ENCODE measurements at places on chromosomes 2 and 18.

DNA sequence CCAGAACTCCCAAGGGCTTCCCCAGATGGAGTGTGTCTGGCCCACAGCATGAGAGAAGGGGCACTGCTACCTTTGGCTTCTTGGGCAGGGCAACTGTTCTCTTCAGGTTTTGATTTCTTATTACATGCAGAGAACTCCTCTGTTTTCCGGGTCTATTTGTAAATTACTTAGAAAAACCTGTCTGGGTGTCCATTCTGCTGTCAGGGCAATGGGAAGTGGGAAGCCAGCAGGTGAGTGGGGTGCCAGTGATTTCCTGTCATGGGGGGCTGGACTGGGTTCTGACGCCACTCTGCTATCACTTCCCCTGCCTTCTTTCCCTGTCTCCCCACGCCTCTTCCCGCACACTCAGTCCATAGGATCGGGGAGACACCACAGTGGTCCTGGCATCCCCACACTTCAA is 58.0 kb upstream of the LGALSL start:
- H3K27me3 ChIP-seq: no peaks in the 10 kb centered on the region
- peaks cover 10% of the 10 kb centered on the region for H3K4me1 ChIP-seq

DNA sequence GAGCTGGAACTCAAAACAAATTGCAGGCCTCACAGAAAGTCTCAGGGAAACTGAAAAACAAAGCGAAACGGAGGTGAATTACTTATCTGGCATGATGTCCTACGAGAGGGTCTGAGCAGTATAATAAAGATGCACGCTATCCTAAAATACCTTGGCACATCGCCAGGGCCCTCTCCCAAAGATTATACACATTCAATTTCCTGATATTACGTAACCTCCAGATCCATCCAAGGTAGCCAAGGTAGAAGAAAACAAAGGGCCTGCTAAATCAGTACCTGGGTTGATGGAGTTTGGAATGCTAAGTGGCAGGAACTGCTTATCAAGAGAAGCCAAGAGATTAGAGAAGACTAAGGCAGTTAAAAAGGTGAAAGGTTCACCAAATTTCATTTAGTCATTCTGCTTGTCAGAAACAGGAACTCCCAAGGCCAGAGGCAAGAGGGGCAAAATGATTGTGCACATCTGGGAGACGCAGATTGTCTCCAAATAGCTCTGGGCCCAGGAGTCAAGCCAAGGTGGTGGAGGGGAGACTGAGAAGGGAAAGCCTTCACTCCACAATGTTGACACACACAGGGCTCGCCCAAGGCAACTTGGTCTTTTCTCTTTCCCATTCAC is 236.8 kb upstream of the ATP5MC3 start:
- no peak overlapping the region for H3K4me3 ChIP-seq
- no peak overlapping the region for H3K27ac ChIP-seq
- peaks cover 9% of the 10 kb centered on the region for H3K27me3 ChIP-seq
- H3K36me3 ChIP-seq: no peaks in the 10 kb centered on the region
- no peak for ATAC-seq

GRCh38 chr2:36339607-36340218 is 15.9 kb upstream of the CRIM1 start:
- H3K27me3 ChIP-seq: peaks cover 14% of the 10 kb centered on the region
- H3K4me3 ChIP-seq: no peak overlapping the region
- H3K27ac ChIP-seq: no peak overlapping the region
- no peaks in the 10 kb centered on the region for H3K36me3 ChIP-seq
- no peaks in the 10 kb centered on the region for H3K4me1 ChIP-seq
- no peak for ATAC-seq

DNA sequence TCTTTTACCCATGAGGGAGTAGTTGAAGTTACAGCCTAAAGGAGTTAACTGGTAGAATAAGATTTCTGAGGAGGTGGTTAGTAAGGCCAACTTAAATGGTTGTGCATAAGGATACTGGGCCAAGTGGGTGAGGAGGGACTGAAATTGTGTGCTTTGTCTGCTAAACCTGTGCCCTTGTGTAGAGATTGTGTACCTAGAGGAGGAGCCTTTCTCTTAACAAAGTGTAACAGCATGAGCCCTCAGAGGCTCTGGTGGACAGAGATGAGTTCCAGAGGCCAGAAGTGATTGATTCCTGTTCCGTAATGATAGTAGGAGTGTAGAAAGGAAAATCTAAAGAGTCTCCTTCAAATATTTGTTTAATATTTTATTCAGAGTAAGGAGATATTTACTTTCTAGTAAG is 42.9 kb downstream of the OTX1 start:
- ATAC-seq: no peak
- no peaks in the 10 kb centered on the region for H3K36me3 ChIP-seq

- no peak for ATAC-seq
- H3K36me3 ChIP-seq: no peaks in the 10 kb centered on the region
- no peak overlapping the region for H3K27ac ChIP-seq
- no peaks in the 10 kb centered on the region for H3K4me1 ChIP-seq
Observed at GRCh38 chr2:105405291-105405690, 6.4 kb upstream of the FHL2 start.

DNA sequence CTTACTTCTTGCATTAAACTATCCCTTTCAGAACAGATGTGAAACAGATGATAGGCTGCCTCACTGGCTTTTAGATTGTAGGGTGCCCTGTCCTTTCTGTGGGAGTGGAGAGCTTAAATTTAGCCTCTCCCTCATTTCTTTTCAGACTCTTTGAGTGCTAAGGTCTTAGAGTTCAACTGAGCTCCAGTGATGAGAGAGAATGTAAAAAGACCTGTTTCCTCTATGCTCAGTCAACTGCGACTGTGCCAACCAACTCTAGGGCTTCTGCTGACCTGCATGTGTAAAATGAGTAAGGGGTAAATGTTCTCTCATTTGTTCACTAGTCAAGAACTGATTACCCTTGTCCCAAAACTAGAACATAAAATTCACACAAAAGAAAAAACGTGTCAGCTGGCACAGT is 104.8 kb upstream of the TGFA start:
- peaks cover 24% of the 10 kb centered on the region for H3K27me3 ChIP-seq
- H3K27ac ChIP-seq: no peak overlapping the region
- no peaks in the 10 kb centered on the region for H3K4me1 ChIP-seq
- peaks cover 17% of the 10 kb centered on the region for H3K36me3 ChIP-seq

DNA sequence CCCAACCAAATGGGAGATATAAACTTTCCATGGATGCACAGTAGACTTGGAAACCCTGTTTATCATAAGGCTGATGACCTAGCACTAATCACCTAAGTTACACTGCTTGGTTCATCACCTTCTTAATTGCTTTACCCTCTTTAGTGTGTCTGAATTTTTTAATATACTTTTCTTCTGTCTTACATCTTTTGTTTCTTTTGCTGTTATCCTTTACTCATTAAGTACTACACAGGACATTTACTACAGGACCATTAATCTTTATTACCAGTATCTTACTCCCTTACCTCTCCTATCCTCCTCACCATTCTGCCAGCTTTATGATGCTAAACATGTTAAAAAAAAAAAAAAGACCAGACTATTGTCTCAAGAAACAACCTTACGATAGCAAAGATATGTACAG is 333.6 kb downstream of the KIAA1328 start:
- H3K27me3 ChIP-seq: no peaks in the 10 kb centered on the region
- H3K4me3 ChIP-seq: no peak overlapping the region
- H3K4me1 ChIP-seq: no peaks in the 10 kb centered on the region
- H3K27ac ChIP-seq: no peak overlapping the region
- no peak for ATAC-seq

DNA sequence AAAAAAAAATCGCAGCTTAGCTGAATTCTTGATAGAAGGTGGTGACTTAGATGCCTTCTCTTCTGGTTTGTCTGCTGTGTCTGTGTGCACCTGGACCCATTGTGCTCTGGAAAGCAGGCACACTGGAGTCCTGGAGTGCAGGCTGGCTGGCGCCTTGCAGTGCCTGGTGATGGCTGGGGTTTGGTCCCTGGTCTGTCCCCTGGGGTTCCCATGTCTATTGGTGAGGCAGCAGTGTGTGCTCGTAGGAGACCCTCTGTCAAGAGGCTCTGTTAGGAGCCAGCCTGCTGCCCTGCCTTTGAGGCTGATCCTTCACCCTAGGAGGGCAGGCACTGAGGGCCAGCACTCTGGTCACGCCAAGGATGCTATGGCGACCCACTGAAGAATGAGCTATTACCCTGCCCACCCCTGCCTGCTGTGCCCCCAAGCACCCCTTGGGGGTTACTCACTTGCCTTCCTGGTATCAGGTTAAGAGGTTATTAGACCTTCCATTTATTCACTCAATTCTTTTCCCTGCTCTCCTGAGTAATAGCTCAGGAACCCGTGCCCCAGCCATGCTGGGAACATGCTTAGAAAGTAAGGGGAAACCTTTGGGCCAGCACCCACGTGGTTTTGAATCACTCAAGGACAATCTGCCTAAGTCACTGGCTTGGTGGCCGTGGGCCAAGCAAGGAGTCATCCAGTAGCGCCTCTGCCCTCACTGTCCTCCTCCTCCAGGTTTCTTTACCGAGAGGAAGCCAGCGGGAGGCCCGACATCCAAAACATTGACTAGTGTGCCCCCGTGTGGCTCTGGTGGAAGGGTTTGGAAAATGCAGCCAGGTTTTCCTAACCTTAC is 284.5 kb downstream of the PRKCE start:
- no peak overlapping the region for H3K4me3 ChIP-seq
- H3K27me3 ChIP-seq: no peaks in the 10 kb centered on the region

DNA sequence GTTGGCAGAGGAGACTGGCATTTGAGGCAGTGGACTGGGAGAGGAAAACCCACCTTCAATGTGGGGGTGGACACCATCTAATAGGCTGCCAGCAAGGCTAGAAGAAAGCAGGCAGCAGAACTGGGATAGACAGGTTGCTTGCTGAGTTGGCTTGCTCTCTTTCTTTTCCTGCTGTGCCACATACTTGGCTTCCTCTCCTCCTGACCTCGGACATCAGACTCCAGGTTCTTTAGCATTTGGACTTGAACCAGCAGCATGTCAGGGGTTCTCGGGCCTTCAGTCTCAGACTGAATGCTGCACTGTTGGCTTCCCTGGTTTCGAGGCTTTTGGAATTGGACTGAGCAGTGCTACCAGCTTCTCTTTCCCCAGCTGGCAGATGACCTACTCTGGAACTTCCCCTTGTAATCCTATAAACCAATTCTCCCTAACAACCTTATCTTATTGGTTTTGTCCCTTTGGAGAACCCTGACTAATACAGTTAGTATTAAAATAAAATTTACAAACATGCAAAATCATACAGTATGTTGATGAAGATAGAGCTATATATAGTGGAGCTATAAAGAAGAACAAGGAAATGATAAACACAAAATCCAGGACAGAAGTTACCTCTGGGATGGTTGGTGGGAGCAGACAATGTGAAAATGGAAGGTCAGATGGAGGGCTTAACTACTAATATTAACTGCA is 15.9 kb downstream of the DSEL start:
- no peaks in the 10 kb centered on the region for H3K27me3 ChIP-seq
- no peak overlapping the region for H3K4me3 ChIP-seq
- H3K27ac ChIP-seq: no peak overlapping the region
- no peaks in the 10 kb centered on the region for H3K4me1 ChIP-seq
- no peaks in the 10 kb centered on the region for H3K36me3 ChIP-seq

DNA sequence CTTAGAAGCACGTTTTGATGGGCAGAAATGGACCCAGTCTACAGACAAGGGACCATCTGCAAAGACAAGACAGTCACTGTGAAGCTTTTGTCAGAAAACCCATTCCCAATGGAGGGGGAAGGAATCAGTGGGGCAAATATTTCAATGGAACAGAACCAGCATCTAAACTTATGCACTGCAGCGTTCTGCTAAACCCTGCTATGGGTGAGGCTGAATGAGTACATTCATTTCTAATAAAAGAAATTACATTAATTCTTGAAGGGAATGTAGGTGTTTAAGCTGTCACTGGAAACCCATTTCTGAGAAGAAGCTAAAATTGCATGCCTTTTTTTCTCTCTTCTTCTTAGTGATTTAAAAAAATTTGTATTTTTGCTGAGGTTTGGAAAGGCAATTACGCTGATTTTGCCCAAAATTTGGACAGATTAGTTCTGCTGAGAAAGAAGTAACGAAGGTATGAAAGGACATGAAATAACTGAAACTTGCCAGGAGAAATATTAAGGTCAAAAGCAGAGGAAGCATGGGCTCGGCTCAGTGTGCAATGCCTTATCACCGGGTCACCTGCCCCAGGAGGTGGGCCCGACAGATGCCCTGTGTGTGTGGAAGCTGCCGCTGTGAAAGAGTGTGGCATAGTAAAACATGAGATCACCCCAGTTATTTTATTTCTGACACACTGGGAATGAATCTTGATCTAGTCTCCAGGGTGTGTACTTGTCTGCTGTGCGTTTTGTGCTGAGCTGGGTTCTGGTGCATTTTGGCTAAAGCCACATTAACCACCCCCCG is 24.2 kb downstream of the SH3RF3 start:
- H3K27me3 ChIP-seq: peaks cover 1% of the 10 kb centered on the region
- H3K4me1 ChIP-seq: no peaks in the 10 kb centered on the region
- no peak overlapping the region for H3K4me3 ChIP-seq
- no peak for ATAC-seq

- no peaks in the 10 kb centered on the region for H3K4me1 ChIP-seq
- H3K27me3 ChIP-seq: no peaks in the 10 kb centered on the region
- no peak overlapping the region for H3K27ac ChIP-seq
Observed at GRCh38 chr2:215369181-215369760, 57.4 kb downstream of the ATIC start.

DNA sequence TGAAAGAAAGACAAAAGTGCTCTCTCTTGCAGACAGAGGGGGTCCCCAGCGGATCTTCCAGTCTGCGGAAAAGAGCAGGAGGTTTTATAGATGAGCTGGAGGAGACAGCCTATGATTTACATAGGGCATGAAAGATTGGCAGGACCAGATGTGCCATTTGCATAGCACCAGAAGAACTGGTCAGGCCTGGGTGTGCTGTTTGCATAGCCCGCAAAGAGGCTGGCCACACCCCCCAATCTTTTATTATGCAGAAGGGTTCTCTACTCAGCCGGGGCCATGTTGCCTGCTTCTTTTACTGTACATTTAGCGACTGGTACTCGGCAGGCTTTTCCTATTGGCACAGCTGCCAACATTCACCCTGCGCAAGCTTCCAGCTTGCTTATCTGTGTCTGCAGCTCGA is 317.6 kb downstream of the GALR1 start:
- H3K4me1 ChIP-seq: no peaks in the 10 kb centered on the region
- peaks cover 19% of the 10 kb centered on the region for H3K27me3 ChIP-seq
- no peak for ATAC-seq
- no peak overlapping the region for H3K27ac ChIP-seq

DNA sequence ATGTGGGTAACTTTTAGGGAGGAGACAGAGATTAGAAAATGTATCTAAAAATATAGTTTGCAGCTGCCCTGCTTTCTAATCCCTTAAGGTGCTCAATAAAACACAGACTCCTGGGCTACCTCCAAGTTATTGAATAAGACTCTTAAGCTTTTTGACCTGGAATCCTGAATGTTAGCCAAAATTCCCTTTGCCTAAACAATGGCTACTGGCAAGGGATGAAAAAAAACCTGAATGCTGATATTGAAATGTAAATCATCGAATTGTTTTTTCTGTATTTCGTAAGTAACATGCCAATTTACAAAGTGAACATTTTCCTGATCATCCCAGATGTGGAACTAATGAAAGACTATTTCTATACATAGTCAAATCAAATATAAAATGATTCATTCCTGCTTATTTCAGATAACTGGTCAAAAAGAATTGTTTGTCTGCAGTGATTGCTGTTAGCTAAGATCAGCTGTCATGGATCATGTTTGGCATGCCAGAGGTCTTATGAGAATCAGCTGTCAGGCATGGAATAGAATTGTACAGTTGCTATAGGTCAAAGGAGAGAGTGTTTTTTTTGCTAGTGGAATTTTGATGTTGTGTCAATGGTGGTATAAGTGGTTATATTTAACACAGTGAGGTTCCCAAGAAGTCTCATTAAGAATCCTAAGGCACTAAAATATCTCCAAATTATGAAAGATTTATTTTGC is 363.6 kb upstream of the CWC22 start:
- no peaks in the 10 kb centered on the region for H3K27me3 ChIP-seq
- no peaks in the 10 kb centered on the region for H3K36me3 ChIP-seq
- peaks cover 7% of the 10 kb centered on the region for H3K4me1 ChIP-seq
- no peak for ATAC-seq
- H3K27ac ChIP-seq: no peak overlapping the region
- H3K4me3 ChIP-seq: no peak overlapping the region

Data from stimulated activated memory B cell treated with anti-CD40 and anti-IgM and Interleukin-4, amounts not matched to agents 10 μg/mL and 1 μg/mL and 100 μg/mL, for 72 hours (primary cell).